ENCODE measurements at places on chromosomes 12 and 14.
A peak's percentile ranks its signal among the peaks of the same experiment; 100 is the strongest.

GRCh38 chr14:75453817-75454434 lies 26.1 kb downstream of the JDP2 start:
- no peak for DNase-seq

DNA sequence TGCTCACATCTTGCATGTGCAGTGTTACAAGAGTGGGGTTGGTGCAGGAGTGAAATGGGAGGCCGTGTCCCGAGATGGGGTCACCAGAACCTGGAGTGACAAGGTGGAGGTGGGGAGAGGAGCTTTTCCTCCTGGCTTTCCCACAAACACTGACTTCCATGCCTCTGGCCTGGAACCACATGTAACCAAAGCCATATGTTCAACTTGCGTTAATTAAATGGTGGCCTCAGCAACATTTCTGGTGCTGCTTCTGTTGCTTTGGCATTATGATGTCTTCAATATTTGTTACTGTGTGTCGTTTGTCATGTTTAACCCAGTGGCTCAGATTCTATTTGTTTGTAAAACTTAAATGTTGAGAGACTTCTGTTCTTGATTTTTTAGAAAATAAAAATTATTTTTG lies 110.2 kb downstream of the VCPKMT start:
- no peak for DNase-seq

DNA sequence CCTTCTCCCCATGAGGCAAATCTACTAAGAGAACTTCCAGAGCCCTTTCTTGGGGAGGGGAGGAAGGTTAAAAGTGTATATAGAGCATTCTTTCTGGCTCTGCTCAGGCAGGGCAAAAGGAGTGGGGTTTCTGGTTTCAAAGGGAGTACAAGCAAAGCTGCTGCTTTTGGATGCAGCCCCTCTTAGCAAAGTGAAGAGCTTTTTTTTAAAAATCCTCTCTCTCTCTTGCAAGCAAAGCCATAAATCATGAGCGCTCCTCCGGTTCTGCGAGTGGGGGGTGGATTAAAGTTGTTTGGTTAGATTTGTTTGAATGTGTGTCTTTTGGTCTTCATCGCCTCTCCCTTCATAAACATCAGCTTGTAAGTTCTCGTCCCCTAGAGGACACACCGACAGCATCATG lies 546.6 kb upstream of the TBX3 start:
- DNase-seq: no peak

DNA sequence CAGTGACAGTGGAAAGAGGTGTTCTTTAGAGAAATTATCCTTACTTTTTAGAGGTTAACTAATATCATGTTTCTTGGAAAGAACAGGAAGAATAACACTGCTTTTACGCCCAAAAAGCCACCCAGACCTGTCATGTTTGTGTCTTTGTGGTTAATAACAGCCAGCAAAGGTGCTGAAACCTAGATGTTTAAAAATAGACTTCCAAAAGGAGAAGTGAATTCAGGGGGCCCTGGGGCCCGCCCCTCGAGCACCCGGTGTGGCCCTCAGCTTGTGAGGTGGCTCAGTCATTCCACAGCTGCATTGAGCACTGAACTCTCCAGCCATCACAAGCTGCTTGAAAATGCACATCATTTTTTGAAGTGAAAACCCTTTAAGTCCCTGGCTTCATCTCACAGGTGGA lies 20.8 kb upstream of the AMN start:
- no peak for DNase-seq

- no peak for DNase-seq
Measured at GRCh38 chr14:69754487-69754886, 12.5 kb upstream of the SRSF5 start.

DNA sequence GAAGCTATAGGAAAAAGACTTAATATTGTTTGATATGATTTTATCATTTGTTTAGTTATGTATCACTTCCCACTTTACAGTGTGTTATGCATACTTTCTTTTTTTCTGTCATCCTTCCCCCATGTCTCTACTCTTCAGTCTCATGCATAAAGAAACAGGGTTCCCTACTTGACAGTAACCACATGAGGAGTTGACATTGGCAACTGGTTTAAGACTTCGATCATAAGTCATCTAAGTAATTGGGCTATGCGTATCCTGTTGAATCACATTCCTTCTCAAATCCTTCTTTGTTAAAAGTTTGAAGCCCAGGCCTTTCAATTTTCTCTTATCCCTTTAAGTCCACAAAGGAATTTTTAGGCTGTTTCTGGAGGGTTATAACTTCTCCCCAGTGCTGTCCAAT lies 358.7 kb downstream of the RAD51B start:
- DNase-seq: no peak

- peak; percentile 27 for DNase-seq
Measured at GRCh38 chr12:14691560-14691959, 4.8 kb downstream of the GUCY2C start.

DNA sequence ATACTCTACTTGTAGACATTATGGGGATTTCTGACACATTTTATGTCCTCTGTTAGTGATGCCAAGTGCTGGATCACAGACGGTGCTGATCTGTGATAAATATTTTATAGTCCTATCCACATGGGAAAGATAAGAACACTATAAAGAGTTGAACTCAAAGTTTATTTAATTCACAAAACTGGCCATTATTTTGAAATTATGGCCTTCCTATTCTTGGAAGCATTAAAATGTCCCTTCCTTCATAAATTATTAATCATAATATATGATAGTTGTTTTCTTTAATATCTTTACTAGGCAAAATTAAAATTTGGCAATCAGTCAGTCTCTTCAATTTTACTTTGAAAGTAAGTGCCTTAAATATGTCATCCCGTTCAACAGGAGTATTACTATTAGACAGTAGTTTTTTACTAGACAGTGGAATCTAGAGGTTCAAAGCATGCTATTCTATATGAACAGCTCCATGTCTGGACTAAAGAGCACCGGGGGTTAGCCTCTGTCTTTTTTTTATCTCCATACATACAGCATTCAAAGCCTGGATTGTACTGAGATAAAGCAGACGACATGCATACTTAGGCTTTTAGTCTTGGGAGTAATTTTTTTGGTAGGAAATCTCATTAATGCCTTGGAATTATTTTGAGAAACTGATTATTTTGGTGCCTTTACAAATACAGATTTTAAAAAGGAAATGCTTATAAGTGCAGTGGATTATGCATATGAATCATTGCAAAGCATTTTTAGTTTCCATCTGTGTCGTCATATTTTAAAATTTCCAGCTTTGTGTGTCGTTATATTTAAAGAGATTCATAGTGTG lies 306.1 kb upstream of the RGS6 start:
- DNase-seq: no peak

GRCh38 chr12:22100958-22101748 lies 55.1 kb downstream of the CMAS start:
- peak; percentile 38 for DNase-seq

GRCh38 chr14:37403626-37404025 lies 191.4 kb downstream of the FOXA1 start:
- no peak for DNase-seq

- DNase-seq: no peak
Measured at GRCh38 chr14:102786768-102787167, 9.5 kb downstream of the TRAF3 start.

DNA sequence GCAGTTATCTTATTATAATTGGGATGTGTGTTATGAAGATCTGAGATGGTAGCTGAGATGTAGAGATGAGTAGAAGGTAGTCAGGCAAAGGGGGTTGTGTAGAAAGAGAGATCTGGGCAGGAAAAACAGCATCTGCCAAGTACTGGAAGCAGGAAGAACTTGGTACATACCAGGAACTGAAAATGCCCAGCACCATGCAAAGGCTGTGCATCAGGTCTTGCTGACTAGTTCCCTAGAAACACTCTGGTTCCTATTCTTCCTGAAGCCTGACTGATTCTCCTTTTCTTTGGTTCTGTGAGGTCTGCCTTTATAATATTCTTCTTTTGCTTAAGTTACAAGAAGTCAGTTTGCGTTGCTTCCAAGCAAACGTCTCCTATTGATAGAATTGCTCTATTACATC lies 6.7 kb upstream of the NFATC4 start:
- DNase-seq: no peak

- DNase-seq: peak; percentile 32
Measured at GRCh38 chr12:5309654-5310053, 122.3 kb upstream of the NTF3 start.

DNA sequence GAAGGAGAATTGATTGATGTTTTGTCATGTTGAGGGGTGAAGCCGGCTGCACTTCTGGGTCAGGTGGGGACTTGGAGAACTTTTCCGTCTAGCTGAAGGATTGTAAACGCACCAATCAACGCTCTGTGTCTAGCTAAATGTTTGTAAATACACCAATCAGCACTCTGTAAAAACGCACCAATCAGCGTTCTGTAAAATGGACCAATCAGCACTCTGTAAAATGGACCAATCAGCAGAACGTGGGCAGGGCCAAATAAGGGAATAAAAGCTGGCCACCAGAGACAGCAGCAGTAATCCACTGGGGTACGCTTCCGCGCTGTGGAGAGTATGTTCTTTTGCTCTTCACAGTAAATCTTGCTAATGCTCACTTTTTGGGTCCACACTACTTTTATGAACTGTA lies 384.1 kb downstream of the FOXG1 start:
- no peak for DNase-seq

GRCh38 chr12:128797119-128798118 lies 26.3 kb downstream of the SLC15A4 start:
- no peak for DNase-seq

GRCh38 chr14:76953311-76953945 lies 75.1 kb downstream of the IRF2BPL start:
- peak; percentile 86 for DNase-seq

GRCh38 chr12:128795530-128796361 lies 28.0 kb downstream of the SLC15A4 start:
- DNase-seq: no peak

All from small intestine (tissue), 16 donors.